Fibroblast of skin of back (primary cell): ENCODE measurements at places on chromosomes 12 and 14.

GRCh38 chr14:77043177-77043983 is 14.9 kb upstream of the IRF2BPL start:
- peak; percentile 87 for DNase-seq

GRCh38 chr12:10623131-10623530 is 9.7 kb upstream of the MAGOHB start:
- DNase-seq, result peak; percentile 24

DNA sequence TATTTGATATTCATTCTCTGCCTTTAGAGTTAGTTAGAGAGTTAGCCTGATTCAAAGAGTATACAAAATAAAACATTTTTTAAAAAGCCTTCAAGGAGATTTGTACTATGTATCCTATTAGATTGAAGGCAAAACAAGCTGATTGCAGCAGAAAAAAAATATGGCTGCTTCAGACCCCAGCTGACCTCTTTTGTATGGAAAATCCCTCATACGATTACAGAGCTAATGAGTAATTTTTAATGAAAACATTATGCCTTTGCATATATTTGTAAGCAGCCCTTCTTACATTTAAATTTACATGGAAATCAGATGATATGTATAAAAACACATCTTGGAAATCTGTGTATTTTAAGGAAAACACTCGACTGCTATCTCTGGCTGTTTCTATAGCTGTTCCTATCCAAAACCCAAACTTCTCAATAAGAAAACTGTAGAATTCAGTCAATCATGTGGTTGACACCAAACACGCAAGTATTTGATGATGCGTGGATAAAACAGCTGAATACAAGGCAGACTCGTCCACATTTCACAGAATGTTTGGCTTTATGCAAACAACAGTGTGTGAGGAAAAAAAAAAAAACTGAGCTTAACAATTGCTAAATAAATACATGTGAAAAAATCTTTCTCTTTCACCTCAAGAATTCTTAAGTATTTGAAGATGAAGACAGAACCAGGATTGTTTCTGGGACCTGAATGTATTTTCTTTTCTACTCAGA is 275.3 kb downstream of the EGLN3 start:
- peak; percentile 57 for DNase-seq

- peak; percentile 24 for DNase-seq
Measured at GRCh38 chr14:22613106-22613695, 15.1 kb downstream of the ABHD4 start.

- no peak for DNase-seq
Measured at GRCh38 chr12:93149229-93149628, 220.1 kb upstream of the EEA1 start.

DNA sequence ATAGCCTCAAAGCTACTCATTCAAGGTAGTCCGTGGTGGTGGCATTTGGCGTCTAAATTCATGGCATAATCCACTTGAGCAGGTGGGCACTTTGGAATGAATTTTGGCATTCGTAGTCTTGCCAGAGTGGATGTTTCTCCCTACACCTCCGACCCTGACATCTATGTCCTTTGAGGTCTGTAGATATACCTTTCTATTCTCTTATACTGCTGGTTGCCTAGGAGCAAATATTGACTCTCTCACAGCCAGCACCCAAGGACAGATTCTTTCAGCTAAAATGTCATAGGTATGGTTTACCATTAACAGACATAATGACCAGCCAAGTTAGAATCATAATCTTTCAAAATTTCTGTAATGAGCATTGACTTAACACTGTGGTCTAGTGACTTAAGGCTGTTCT is 47.4 kb upstream of the FLRT2 start:
- DNase-seq, result no peak

- DNase-seq, result no peak
Measured at GRCh38 chr14:74710480-74710879, 2.4 kb downstream of the AREL1 start.

- DNase-seq, result peak; percentile 35
Measured at GRCh38 chr12:2834581-2835491, at the start of gene NRIP2. Gene NRIP2, minus strand, starts transcription at chr12:2835035. Its CDS starts 52 bp downstream, at chr12:2834983.

DNA sequence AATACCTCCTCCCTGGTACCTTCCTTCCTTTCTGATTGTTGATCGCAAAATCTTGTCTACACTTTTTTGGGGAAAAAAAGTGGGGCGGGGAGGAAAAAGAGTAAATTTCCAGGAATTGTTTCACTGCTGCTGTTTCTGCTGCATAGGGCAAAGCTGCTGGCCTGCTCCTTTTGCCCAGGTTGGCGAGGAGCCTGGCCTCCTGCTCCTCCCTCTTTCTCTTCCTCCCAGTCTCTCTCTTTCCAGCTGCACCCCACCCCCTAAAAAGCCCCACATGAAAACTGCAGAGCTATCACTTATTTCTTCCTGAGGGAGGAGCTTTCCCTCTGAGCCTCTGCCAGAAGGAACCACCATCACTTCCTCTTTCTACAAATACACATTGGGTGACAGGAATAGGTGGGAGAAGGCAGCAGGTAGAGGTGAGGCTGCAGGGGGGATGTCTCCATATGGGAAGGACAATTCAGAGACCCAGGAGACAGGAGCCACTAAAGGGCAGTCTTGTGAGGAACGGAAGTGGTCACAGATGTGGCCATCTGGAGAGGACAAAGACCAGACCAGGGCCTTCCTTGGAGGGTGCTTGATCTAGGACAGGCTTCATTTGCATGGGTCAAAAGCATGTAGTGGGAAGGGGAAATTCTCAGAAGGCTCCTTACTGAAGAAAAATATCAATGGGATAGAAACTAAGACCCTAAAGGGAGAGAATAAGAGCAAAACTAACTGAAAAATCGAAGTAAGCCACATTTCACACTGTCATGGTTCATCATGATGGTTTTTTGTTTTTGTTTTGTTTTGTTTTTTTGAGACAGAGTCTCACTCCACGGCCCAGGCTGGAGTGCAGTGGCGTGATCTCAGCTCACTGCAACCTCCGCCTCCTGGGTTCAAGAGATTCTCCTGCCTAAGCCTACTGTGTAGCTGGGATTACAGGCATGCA is 14.8 kb downstream of the ZBTB39 start:
- DNase-seq, result no peak

DNA sequence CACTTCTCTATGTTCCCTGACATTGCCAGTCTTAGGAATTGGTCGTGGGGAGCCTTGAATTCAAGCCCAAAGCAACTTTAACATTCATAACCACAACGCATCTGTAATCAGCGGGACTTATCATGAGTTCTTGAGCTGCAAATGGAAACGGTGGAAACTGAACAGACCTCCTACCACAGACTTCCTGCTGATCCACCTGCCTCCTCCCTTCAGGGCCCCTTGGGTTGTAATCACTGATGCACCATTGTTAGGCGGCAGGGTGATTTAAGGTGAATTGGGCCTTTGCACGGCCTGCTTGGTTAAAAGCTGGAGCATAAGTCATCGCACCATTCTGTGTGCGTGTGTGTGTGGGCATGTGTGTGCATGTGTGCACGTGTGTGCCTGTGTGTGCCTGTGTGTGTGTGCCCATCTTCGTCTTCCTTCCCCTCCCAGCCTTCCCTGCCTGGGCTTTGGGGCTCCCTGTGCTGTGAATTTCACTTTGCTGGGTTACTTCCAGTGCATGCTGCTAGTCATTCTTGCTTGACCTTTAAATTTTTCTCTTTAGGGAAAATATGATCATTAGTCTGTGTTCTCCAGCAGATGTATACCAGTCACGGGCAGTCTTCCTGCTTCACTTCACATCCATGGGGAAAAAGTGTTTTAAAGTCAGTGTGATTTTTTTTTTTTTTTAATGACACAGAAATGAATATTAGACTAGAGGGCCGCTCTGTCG is 29.1 kb downstream of the CHST11 start:
- no peak for DNase-seq

DNA sequence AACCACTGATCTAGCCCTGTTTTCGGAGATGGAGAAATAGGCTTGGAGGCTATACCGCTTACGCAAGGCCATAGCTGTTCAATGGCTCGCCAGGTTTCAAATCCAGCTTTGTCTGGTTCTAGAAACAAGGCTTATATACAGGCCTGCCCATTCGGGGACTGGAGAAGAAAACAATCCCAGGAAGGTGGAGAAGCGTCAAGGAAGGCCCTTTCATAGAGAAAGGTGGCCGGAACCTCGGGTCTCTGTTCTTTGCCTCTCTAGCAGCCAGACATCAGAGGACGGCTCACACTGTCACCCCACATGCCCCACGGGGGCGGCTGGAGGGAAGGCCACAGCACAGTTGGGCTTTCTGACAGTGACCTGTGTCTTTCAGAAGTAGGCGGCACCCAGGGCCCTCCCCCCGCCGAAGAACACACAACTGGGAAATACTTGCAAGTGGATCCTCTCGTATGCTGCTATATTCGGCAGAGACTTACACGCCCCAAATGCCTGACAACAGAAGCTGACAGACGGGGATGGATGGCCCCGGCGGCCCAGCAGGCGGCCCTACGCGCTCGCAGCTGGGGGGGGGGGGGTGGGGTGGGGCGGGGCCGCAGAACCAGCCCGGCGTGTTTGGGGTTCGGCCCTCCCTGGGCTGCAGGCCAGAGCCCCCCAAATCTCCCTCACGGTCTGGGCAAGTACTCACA is 4.5 kb upstream of the SETD1B start:
- peak; percentile 91 for DNase-seq

- peak; percentile 36 for DNase-seq
Measured at GRCh38 chr12:62934239-62934798, 631 bp downstream of the PPM1H start.

- DNase-seq, result no peak
Measured at GRCh38 chr12:38279756-38280155, 36.8 kb upstream of the ALG10B start.

DNA sequence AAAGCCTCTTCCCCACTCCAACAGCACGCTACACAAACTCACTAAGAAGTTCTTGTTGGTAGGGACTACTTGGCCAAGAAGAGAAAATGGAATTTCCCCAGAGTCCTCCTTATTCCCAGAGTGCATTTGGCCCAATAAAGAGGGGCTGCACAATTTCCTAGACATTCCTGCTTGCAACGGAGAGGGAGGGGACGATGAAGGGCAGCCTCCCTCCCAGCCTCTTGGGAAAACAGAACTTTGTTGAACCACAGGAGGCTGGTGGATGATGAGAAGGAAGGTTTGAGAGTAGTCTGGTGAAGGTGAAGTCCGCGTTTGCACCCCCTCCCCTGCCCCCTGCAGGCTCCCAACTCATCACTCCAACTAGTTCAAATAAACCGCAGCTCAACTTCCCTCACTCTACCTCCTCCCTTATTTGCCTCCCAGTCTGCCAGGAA is 19.1 kb upstream of the TBX3 start:
- no peak for DNase-seq

- DNase-seq, result no peak
Measured at GRCh38 chr12:99121546-99121945, 476.5 kb downstream of the APAF1 start.

DNA sequence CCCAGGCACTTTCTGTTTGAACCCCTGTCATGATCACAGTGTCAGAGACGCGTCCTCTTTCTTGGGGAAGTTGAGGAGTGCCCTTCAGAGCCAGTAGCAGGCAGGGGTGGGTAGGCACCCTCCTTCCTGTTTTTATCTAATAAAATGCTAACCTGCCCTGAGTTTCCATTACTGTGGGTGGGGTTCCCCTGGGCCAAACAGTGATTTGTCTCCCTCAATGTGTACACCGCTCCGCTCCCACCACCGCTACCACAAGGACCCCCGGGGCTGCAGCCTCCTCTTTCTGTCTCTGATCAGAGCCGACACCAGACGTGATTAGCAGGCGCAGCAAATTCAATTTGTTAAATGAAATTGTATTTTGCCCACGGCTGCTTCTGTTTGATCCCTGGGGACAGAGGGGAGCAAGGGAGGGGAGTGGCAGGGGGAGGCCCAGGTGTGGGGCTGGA is 5.1 kb downstream of the SHMT2 start:
- DNase-seq, result no peak

- peak; percentile 28 for DNase-seq
Measured at GRCh38 chr12:89345830-89346740, 6.2 kb downstream of the DUSP6 start.

DNA sequence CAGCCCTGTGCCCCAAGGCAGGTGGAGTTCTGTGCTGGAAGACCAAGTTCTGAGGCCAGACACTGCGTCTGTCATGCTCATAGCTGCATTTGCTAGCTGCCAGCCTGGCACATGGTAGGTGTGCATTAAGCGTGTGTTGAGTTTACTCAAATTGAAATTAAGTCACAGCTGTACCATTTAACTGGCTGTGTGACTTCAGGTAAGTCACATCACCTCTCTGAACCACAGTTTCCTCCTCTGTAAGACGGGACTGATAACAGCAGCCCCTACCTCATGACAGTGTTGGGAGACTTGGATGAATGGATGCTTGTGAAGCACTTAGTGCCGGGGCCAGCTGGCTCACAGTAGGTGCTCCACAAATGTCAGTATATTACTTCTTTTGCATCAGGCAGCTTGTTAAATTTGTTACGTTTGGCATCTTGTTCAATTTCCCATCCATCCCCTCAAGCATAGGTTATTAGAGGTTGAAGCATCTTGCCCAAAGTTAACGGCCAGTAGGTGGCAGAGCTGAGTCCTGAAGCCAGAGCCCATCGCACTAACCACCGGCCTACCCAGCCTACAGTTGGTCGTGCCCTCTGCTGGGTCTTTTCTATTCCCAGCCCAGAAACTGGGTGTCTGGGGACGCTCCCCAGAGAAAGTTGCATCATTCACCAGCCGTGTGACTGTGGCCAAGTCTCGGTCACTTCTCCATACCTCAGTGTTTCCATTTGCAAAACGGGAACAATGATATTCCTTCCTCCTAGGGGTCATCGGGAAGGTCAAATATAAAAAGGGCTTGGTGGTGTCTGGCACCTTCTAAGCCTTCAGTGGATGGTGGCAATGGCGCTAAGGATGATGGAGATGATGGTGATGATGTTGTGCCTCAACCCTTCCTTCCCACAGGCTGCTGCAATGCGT is 4.5 kb downstream of the DAO start:
- peak; percentile 6 for DNase-seq

DNA sequence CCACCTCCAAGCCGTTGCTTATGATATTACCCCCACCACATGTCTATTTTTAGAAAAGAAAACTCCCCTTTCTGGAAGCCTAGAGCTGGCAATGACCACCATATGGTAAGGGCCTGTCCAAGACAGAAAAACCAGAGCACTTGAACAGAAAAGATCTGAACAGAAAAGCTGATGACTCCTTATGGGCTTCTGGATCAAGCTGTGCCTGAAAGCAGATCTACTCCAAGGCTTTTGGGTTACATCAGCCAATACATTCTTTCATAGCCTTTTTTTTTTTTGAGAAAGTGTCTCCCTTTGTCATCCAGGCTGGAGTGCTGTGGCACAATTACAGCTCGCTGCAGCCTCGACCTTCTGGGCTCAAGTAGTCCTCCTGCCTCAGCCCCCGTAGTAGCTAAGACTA is 16.8 kb upstream of the OAS2 start:
- no peak for DNase-seq

- no peak for DNase-seq
Measured at GRCh38 chr14:24011051-24011450, 22.3 kb downstream of the DHRS4L2 start.

DNA sequence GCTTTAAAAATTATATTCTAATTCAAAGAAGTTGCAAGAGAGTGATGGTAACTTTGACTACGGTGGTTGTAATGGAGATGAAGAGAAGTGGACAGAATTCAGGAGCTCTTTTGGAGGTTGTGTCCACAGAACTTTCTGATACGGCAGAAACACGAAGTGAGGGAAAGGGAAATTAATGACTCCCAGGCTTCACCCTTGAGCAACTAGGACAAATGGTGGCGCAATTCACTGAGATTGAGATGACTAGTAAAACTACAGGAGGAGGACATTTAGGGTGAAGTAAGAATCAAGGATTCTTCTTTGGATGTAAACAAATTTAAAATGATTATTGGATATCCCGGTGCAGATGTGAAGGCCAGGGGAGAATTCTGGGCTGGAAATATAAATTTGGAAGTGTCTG is 212.6 kb downstream of the PTPRO start:
- no peak for DNase-seq

GRCh38 chr12:118984161-118984943 is 3.0 kb downstream of the SRRM4 start:
- DNase-seq, result no peak
